ENCODE measurements at places on chromosomes 11 and 22.

DNA sequence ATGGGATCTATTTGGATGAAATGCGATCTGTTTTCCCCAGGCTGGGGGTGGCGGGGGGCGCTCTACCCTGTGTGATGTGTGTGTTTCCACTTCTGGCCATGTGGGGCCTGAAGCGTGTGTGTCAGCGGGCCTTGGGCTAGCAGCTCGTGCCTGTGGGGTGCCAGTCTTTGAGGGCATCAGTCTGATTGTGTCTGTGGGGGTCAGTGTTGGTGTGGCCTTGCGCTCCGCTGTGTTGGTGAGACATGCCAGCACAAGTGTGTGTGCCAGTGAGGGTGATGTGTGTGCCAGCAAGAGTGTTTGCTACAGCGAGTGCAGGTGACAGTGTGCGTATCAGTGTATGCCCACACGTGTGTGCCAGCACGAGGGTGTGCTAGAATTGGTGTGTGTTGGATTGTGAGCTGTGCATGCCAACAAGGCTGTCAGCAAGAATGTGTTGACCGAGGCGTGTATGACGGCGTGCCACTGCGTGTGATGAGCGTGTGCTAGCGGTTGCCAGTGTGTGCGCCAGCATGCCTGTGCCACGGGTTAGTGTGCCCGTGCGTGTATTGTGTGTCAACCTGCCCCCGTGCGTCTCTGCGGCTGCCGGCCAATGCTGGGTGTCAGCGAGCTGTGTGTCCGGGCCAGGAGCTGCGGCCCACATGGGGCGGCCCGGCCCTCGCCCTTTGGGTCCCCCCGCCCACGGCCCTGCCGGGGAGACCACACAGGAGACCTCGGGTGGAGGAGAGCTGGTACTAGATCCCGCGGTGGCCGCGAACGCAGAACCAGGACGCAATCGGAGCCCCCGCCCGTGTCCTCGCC is 519 bp downstream of the ARRB1 start:
- peak; percentile 55 for DNase-seq

DNA sequence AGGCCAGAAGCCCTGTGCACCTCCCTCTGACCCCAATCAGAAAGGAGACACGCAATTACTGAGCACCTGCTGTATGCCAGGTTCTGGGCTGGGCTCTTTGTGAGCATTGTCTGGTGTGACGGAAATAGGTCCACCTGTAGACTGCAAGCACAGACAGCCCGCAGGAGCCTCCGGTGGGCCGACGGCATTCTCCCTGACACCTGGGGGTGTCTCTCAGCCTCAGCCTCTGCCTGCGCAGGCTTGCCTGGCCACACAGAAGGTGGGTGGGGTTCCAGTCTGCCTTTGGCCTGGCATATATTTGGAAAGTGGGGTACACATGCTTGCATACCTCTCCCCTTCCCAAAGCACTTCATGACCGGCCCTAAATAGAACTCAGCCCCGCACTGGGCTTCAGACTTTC is 129.3 kb downstream of the BUD13 start:
- no peak for DNase-seq

DNA sequence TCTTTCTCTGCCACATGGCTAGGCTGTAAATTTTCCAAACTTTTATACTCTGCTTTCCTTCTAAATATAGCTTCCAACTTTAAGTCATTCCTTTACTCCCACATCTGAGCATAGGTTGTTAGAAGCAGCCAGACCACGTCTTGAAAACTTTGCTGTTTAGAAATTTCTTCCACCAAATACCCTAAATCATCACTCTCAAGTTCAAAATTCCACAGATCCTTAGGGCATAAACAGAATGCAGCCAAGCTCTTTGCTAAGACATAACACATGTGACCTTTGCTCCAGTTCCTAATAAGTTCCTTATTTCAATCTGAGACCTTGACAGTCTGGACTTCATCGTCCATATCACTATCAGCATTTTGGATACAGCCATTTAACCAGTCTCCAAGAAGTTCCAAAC is 749.9 kb downstream of the METTL15 start:
- DNase-seq = no peak

DNA sequence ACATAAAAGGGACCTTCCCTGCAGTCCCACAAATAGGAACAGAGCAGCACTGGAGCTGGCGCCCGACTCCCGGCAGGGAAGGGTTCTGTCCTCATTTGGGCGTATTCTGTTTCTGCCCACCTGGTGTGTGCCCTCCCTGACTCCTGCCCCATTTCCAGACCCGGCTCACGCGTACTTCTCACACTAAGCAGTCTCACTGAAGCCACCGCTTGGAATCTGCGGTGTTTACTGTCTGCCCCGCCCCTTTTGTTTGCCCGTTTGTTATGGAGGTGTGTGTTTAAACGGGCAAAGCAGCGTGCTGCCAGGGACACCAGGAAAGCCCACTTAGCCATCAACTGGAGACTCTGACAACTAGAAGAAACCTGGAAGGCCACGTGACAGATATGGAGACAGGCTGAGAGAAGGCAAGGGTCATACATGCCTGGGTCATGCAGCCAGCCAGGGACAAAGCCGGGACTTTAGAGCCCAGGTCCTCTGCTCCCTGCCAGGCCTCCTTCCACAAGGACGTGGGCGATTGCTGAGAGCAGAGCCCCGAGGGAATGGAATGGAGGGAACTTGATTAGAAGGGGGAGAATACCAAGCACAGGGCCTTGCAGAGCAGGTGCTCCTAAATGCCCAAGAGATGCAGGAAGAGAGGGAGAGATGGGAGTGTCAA is 8.7 kb upstream of the EFCAB6 start:
- DNase-seq = no peak

GRCh38 chr11:125069796-125070195 is 6.7 kb downstream of the SLC37A2 start:
- no peak for DNase-seq

DNA sequence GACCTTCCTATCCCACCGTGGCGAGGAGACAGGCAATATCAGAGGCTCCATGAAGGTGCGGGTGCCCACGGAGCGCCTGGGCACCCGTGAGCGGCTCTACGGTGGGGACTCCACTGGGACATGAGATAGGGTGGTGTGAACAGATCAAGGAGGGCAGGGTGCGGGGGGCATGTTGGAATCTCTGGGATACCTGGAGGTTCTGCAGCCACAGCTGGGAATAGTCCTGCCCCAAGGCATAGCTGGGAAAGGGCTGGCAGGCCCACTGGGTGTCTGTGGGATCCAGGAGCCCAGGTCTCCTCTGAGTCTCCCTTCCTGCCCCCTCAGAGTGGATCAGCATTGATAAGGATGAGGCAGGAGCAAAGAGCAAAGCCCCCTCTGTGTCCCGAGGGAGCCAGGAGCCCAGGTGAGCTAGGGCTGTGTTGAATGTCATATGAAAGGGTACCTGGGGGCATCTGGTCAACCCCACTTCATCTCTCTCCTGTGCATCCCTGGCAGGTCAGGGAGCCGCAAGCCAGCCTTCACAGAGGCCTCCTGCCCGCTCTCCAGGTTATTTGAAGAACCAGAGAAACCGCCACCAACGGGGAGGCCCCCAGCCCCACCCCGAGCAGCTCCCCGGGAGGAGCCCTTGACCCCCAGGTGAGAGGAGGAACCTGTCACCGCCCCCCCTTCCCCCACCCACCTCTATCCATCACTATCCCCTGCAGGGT is 8.5 kb downstream of the PHOX2A start:
- no peak for DNase-seq

DNA sequence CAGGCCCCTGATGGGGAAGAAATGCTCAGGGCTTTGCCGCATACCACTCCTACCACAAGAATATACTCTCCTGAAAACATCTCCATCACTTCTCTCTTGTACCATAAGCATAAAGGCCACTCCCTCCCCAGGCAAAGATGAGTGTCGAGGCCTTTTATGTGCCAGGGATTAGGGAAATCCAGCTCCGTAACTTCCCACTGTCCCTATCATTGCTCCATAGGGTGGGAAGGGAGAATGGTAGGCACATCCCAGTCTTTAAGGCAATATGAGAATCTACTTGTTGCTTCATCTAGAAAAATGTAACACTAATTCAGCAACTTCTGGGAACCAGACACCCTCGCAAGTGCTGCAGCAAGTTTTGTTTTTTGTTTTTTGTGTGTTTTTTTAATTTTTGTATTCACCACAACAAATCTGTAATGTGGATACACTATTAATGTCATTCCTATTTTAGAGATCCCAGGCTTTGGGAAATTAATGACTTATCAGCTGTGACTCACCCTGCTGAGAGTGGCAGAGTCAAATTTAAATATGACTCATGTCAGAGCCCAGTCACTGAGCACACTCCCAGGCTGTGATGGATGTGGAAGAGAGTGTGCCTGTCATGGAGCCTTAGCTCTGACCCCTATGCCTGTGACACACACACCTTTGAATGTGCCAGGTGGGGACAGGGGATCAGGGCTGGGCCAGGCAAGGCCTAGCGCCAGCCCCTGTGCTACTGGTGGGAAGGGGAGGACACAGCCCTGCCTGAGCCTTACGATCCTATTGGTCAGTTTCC is 23.4 kb downstream of the PANX1 start:
- no peak for DNase-seq

GRCh38 chr11:11010624-11011127 is 152.8 kb upstream of the ZBED5 start:
- peak; percentile 66 for DNase-seq

DNA sequence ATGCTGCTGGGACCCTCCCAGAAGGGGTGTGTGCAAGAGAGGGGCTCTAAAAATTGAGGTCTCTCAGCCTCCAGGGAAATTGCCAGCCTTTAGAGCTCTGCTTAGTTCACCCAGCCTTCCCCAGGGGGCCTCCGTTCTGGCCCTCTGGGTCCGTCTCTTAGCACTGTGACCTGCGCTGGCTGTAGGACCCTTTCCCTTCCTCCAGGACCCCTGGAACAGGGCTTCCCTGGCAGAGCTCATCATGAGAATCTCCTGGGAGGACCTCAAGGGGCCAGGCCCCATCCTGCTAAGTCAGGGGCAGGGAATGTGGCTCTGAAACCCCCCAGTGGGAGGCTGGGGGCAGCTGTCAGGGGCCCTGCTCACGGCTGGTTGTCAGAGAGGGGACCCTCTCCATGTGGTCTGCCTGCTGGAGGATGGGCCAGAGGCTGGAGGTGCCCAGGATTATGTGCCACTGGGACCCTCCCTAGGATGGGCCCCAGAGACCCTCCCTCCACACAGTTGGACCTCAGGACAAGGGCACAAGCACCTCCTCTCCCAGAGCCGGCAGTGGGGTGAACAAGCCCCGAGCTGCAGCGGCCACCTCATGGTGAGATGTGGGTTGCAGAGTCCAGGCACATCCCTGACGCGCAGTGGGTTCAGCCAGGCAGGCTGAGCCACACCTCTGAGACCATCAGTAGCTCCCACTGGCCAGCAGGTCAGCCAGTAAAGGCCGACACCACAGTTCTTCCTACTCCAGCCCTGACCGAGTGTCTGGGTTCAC is 27.1 kb upstream of the GAL start:
- no peak for DNase-seq

Data from NCI-H82 (cell line).